Retinal pigment epithelial cell (primary cell): ENCODE measurements at places on chromosomes 5 and 9.

GRCh38 chr5:67100301-67100700 lies 96.3 kb downstream of the CD180 start:
- no peak for DNase-seq

- DNase-seq, result no peak
Measured at GRCh38 chr5:57179262-57180200, 5.7 kb downstream of the GPBP1 start.

DNA sequence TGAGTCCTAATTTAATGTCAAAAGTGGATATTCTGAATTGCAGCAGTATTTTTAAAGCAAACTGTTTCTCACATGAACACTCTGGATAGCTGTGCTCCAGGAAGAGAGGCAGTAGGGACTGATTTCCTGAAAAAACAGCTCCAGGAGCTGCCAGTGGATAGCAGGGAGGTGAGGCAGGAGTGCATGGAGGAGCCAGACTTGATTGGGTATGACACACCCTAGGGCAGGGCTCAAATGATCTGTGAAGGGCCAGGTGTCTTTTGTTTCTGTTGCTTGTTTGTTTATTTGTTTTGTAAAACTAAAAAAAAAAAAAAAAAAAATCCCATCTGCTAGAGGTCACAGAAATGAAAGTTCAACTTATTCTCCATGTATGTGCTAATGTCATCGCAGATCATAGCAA lies 83.4 kb downstream of the ADRB2 start:
- DNase-seq, result no peak

GRCh38 chr5:178332210-178332641 lies 99.6 kb upstream of the PHYKPL start:
- DNase-seq, result no peak

GRCh38 chr9:96621618-96622017 lies 2.0 kb upstream of the CDC14B start:
- no peak for DNase-seq

DNA sequence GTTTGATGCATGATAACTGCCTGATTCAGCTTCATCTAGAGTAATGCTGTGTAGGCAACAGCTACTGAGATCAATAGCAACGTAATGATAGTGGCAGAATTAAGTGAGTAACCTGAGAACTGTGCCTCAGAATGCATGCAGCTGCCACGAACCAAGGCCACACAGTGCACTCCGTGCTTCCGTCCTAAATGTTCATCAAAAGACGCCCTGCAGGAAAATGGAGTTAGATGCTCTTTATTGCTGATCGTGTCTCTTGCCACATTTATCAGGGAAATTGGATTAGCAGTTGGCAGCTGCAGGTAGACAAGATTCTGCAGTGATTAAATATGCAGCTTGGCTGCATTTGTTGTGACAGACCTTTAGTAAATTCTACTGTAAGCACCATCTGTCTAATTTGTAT lies 107.7 kb upstream of the TLX3 start:
- no peak for DNase-seq
